ENCODE measurements at places on chromosomes 7 and 10.

GRCh38 chr7:156722043-156722826 lies 81.7 kb downstream of the RNF32 start:
- peak; percentile 43 for DNase-seq

DNA sequence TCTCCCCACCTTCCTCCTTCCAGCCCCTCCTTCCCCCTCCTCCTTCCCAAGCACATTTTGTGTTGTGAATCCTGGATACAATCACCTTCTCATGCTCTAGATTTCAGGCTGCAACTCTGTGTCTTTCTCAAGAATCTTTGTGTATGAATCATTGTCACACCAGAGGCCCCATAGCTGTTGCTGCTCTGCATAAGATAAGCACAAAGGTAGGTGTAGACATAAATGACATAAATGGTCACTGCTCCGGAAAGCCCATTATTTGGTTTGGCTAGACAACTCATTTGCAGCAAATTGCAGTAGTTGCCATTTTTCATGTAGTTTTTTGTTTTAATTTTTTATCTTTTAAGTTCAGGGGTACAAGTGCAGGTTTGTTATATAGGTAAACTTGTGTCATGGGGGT lies 216.3 kb upstream of the NRP1 start:
- DNase-seq = no peak

GRCh38 chr10:49500412-49500811 lies 38.5 kb downstream of the ERCC6 start:
- no peak for DNase-seq

GRCh38 chr10:46091828-46092523 lies 45.9 kb upstream of the MSMB start:
- no peak for DNase-seq

- peak; percentile 17 for DNase-seq
Measured at GRCh38 chr7:18890885-18891621, 226.4 kb downstream of the TWIST1 start.

Data from EH (cell line).